Right cardiac atrium (tissue), 5 donors: ENCODE measurements at places on chromosomes 7 and 10. TPM values are rescaled to one million over a fixed set of nuclear protein-coding genes. Genes with fewer than 3 reads are reported as not detected.

The FOXI2 gene
- not detected for total RNA-seq

The STEAP4 gene
- 48.2 TPM for total RNA-seq

The AASS gene
- total RNA-seq, result 11.8 TPM

The BCAP29 gene
- 107 TPM for total RNA-seq

The CLDN4 gene
- 0.14 TPM for total RNA-seq

The NRG3 gene
- 0.88 TPM for total RNA-seq

The SPDYE1 gene
- total RNA-seq, result not detected

The C10orf105 gene
- total RNA-seq, result not detected

The SPDYE18 gene
- total RNA-seq, result 1.7 TPM

The AGMO gene
- not detected for total RNA-seq

The CTBP2 gene
- total RNA-seq, result 38.3 TPM

The IGFBP1 gene
- total RNA-seq, result not detected

The SORBS1 gene
- total RNA-seq, result 347 TPM

The LARP4B gene
- 59.3 TPM for total RNA-seq

The RPEL1 gene
- not detected for total RNA-seq

The TDRD1 gene
- total RNA-seq, result 0.72 TPM

The TRPV5 gene
- total RNA-seq, result not detected

The CRYGN gene
- not detected for total RNA-seq

The PAX4 gene
- total RNA-seq, result not detected

The ODAD2 gene
- 0.29 TPM for total RNA-seq

The HOXA2 gene
- 0.60 TPM for total RNA-seq

The NPTX2 gene
- total RNA-seq, result 0.99 TPM

The CADPS2 gene
- 14.1 TPM for total RNA-seq

The ZP3 gene
- total RNA-seq, result 0.50 TPM

The LIPJ gene
- 0.06 TPM for total RNA-seq

The VIPR2 gene
- 13.7 TPM for total RNA-seq

The MCM10 gene
- 0.35 TPM for total RNA-seq

The POP7 gene
- total RNA-seq, result 26.4 TPM

The IQUB gene
- total RNA-seq, result 0.58 TPM

The HEPACAM2 gene
- total RNA-seq, result not detected

The SH2D4B gene
- total RNA-seq, result not detected

The GIMAP5 gene
- total RNA-seq, result 11.8 TPM

The GALNT17 gene
- total RNA-seq, result 2.1 TPM

The USP6NL gene
- 10.8 TPM for total RNA-seq

The SPDYE6 gene
- not detected for total RNA-seq

The CREB5 gene
- total RNA-seq, result 8.1 TPM

The PITX3 gene
- 0.32 TPM for total RNA-seq

The LOXL4 gene
- total RNA-seq, result 0.59 TPM

The FGL2 gene
- 31.2 TPM for total RNA-seq

The FFAR4 gene
- 0.23 TPM for total RNA-seq

The UPF2 gene
- total RNA-seq, result 19.8 TPM

The FGF8 gene
- not detected for total RNA-seq

The LIPN gene
- total RNA-seq, result not detected

The CRCP gene
- total RNA-seq, result 28.9 TPM

The CLRN3 gene
- total RNA-seq, result not detected

The WNT8B gene
- total RNA-seq, result not detected

The FANK1 gene
- total RNA-seq, result 0.58 TPM
